ENCODE measurements at places on chromosomes 12 and 14.
A peak's percentile ranks its signal among the peaks of the same experiment; 100 is the strongest.

DNA sequence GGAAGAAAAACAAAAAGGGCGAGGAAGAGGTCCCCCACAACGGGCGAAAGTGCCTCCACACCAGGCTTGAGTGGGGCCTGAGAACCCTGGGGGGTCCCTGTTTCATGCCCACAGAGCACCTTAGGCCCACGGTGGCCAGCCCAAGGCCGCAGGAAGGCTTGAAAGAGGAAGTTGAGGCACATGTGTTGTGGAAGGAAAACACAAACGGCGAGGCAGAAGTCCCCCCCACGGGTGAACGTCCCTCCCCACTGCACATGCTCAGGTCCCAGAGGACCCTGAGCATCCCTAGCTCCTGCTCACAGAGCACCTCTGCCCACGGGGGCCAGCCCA lies 371.5 kb downstream of the ALG10 start:
- DNase-seq, result no peak

- no peak for DNase-seq
These were observed 3.4 kb downstream of the MMP17 start for GRCh38 chr12:131831635-131832041.

GRCh38 chr12:64610079-64610659 lies at the start of gene RASSF3:
TSS of gene RASSF3 (plus strand) at chr12:64610495. CDS start at chr12:64610633, 138 bp downstream.
- DNase-seq, result peak; percentile 65

DNA sequence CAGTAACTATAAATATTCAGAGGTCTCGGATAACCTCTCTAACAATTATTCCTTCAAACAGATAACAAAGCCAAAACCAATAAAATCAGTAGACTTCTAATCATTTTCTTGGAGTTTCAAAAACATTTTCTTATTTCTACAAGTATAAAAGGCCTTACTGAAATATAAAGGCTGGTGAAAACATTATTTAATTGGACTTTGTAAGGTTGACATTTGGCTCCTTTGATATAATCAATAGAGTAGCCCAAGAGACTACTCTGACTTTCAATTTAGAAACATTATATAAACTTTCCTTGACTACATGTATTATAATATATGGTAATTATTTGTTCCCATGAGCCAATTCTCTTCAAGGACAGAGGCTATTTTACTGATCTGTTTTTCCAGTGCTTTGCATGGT lies 68.3 kb downstream of the OSBPL8 start:
- no peak for DNase-seq

DNA sequence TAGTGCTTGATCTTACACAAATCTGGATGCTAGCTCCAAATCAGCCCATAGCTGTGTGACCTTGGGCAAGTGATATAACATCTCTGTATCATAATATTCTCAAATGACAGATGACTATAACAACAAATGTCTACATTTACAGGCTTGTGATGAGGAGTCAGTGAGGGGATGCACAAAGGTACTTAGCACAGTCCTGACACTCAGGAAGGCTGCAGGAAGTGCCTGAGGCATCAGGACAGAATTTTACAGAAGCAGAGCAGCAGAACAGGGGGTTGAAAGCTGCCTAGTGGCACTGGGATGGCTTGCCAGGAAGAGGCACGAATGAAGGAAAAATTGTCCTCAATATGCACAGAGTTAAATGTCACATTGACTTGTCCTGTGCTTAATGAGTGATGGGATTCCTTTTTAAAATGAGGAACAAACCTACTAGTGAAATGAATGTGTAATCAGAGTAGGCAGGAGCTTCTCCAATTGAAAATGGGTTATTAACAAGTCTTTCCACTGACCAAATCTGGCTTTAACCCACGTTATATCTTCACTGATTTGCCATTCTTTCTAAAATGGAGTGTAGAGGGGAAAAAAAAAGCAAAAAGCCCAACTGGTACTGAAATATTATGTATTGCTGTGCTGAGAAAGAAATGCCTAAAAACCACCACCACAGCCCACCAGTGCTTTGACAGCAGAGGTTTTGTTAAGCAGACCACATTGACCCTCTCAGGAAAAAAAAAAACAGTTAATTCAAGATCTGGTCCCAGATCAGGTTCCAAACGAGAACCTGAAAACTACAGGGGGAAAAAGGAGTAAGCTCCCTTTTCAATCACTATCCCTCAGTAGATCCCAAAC lies 11.6 kb downstream of the BTG1 start:
- no peak for DNase-seq

- DNase-seq, result no peak
These were observed 10.6 kb upstream of the PUS1 start for GRCh38 chr12:131918311-131919050.

DNA sequence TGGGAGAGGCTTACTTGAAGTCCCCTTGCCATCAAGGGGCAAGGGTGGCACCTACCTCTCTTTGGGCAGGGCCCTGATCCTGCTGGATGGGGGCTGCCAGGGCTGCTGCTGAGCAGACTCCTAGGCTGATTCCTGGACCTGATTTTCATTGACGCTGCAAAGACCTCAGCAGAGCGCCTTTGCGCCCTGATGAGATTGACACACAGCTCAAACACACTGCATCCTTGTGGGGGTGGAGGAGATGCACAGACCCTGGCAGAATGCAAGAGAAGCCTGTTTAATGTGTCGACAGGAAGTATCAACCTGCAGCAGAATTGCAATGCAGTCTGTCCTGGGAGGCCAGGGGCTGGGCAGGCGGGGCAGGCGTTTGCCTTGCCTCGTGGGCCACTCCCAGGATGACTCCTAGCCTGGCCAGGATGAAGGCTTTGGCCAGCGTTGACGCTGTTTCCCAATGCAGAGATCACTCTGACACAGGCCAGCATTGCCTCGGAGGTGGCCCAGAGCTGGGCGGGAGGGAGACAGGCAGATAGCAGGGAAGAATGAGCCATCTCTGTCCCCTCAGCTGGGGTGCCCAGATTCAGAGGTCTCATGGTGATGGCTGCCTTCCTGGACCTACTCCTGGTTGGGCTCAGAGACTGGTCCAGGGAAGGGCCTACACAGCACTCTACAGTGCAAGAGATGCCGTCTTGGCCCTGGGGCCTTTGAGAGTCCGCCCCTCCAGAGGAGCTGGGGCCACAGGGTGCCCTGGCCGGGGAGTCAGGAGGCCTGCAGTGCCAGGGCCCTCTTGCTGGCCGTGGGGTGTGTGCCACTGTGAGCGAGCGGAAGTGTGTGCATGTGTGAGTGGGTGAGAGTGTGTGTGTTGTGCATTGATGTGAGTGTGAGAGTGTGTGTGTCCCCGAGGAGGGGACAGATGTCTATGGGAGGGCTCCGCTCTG lies 108.3 kb downstream of the KIF26A start:
- no peak for DNase-seq

Data from activated gamma-delta T cell treated with Interleukin-2 at 50 U/mL for 16 hours (primary cell).